ENCODE measurements at places on chromosomes 6 and 20. TPM values are rescaled to one million over a fixed set of nuclear protein-coding genes. Genes with fewer than 3 reads are reported as not detected.
A peak's percentile ranks its signal among the peaks of the same experiment; 100 is the strongest.

The UBD gene
- total RNA-seq: not detected

The RWDD1 gene
- total RNA-seq: 42.2 TPM

The ARMC12 gene
- total RNA-seq: 0.39 TPM

The LY6G6C gene
- not detected for total RNA-seq

The PTGIS gene
- total RNA-seq: 59.8 TPM

The CST3 gene
- 914 TPM for total RNA-seq

The BAK1 gene
- total RNA-seq: 8.6 TPM

The PLG gene
- total RNA-seq: not detected

GRCh38 chr6:33698494-33698893 is 13.0 kb downstream of the UQCC2 start:
- H3K27ac ChIP-seq: no peak overlapping the region
- H3K36me3 ChIP-seq: peaks cover 42% of the 10 kb centered on the region
- no peak for DNase-seq
- H3K27me3 ChIP-seq: no peaks in the 10 kb centered on the region
- peaks cover 68% of the 10 kb centered on the region for H3K4me1 ChIP-seq

GRCh38 chr20:20520776-20521175 is 152.9 kb downstream of the INSM1 start:
- no peak overlapping the region for H3K27ac ChIP-seq
- H3K27me3 ChIP-seq: no peaks in the 10 kb centered on the region
- H3K36me3 ChIP-seq: peaks cover 22% of the 10 kb centered on the region
- peaks cover 6% of the 10 kb centered on the region for H3K4me1 ChIP-seq
- no peak for DNase-seq

GRCh38 chr6:137739544-137739943 is 127.5 kb upstream of the TNFAIP3 start:
- DNase-seq: no peak
- no peaks in the 10 kb centered on the region for H3K36me3 ChIP-seq
- no peak overlapping the region for H3K27ac ChIP-seq
- no peaks in the 10 kb centered on the region for H3K4me1 ChIP-seq
- H3K4me3 ChIP-seq: no peak overlapping the region
- H3K27me3 ChIP-seq: no peaks in the 10 kb centered on the region

DNA sequence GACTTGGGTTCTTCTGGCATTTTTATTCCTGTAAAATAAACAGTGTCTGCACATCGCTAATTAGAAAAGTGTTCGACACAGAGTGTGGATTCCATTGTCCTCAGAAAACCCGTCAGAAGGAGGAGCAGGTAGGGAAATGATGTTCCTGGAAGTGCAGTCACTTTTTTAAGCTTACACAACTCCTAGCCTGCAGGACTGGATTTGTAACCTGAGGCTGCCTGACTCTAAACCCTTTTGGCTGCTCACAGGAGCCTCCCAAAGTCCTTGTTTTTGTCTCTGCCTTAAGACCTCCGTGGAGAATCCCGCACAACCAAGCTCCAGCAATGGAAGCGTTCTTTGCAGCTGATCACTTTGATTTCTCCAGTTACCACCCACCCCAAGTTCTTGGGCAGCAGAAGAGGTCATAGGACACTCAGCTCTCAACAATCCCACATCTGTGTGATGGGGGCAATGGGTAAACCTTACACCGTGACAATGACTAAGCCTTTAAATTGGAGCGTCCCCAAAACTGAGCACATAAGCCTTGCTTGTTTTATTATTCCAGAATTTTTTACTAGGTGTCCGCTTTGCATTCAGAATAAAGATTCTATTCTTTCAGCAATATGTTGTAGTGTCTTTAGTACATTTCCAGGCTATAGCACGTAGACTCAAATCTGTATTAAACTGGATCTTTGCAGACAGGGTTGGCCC is 227.9 kb downstream of the TBXT start:
- H3K4me1 ChIP-seq: no peaks in the 10 kb centered on the region
- H3K4me3 ChIP-seq: no peak overlapping the region
- DNase-seq: no peak
- no peaks in the 10 kb centered on the region for H3K27me3 ChIP-seq

DNA sequence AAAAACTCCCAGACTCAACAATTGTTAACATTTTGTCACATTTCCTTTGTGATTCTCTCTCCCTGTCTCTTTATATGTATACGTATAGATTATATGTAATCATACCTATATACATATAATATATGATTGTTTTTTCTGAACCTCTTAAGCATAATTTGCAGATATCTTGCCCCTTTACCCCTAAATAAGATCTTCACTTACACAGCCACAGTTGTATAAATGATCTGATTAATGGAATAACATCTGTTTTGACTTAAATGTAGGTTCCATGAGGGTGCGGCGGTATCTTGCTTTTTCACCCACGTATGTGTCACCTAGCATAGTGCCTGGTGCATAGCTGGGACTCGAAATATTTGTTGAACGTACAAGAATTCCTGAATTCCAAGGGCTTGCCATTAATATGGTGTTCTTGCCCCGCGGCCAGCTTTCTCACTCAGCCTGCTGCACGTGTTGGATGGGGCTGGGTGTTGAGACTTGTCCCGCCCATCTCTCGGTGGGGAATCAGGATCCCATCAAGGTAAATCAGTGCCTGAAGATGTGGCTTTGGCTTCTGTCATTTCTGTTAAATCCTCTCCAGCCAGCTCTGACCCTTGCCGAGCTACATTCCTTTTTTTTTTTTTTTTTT is 10.4 kb upstream of the MANBAL start:
- no peak overlapping the region for H3K27ac ChIP-seq
- H3K4me3 ChIP-seq: no peak overlapping the region
- no peaks in the 10 kb centered on the region for H3K36me3 ChIP-seq
- no peak for DNase-seq

DNA sequence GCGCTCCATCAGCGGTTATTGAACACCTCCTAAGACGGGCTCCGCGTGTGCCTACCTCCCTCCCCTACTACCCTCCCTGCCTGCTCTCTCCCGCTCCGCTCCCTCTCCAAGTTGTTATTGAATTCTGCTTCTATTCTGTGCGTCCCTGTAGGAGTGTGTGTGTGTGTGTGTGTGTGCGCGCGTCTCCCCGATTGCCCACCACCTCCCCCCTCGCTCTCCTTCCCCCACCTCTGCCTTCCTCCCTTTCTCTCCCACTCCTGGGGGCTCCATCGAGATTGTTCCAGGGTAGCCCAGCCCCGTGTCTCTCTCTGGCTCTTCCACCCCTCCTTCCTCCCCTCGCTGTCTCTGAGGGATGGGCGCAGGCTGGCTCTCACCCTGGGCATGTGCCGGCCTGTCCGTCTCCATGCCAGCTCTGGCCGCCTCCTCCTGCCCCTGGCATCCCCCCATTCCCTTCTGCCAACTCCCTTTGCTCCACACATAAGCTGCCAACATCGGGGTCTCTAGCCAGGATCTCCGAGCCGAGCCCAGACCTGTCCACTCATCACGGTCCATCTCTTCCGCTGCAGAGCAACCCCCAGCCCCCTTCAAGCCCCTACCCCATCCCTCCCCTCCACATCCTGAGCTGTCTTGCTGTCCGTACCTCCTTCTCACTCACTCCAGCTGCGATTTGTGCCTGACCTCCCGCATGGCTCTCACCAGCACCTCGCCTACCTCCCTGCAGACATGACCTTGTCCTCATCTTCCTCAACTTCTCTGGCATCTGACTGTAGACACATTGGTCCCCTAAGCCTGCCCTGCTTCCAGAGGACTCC is 68.5 kb downstream of the SRC start:
- H3K4me3 ChIP-seq: no peak overlapping the region
- DNase-seq: no peak
- no peaks in the 10 kb centered on the region for H3K27me3 ChIP-seq
- no peak overlapping the region for H3K27ac ChIP-seq

DNA sequence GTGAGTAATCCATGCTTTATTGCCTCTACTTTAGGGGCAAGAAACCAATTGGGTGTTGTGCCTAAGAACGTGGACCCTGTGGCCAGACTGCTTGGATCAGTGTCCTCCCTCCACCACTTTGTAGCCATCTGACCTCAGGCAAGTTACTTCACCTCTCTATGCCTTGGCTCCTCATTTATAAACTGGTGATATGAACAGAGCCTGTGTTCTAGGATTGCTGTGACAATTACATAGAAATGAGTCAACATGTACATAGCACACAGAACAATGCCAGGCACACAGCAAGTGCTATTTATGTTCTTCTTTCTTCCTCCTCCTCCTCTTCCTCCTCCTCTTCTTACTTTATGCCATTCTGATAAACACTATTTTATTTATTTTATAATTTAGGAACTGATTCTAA is 339.4 kb downstream of the CD83 start:
- H3K4me3 ChIP-seq: no peak overlapping the region
- peaks cover 7% of the 10 kb centered on the region for H3K36me3 ChIP-seq
- no peak for DNase-seq
- no peak overlapping the region for H3K27ac ChIP-seq
- no peaks in the 10 kb centered on the region for H3K27me3 ChIP-seq
- no peaks in the 10 kb centered on the region for H3K4me1 ChIP-seq

- H3K4me3 ChIP-seq: peak overlapping the region; percentile 86
- H3K27me3 ChIP-seq: no peaks in the 10 kb centered on the region
- no peaks in the 10 kb centered on the region for H3K4me1 ChIP-seq
- DNase-seq: no peak
- peak overlapping the region; percentile 97 for H3K27ac ChIP-seq
Measured at GRCh38 chr6:2767657-2768524, 2.7 kb downstream of the WRNIP1 start.

- no peak overlapping the region for H3K27ac ChIP-seq
- no peaks in the 10 kb centered on the region for H3K36me3 ChIP-seq
- no peaks in the 10 kb centered on the region for H3K27me3 ChIP-seq
- H3K4me1 ChIP-seq: no peaks in the 10 kb centered on the region
- no peak for DNase-seq
Measured at GRCh38 chr6:45637611-45638257, 260.0 kb upstream of the SUPT3H start.

GRCh38 chr6:95387845-95388244 is 189.5 kb upstream of the MANEA start:
- H3K4me3 ChIP-seq: no peak overlapping the region
- no peak overlapping the region for H3K27ac ChIP-seq
- DNase-seq: no peak
- no peaks in the 10 kb centered on the region for H3K27me3 ChIP-seq
- H3K4me1 ChIP-seq: no peaks in the 10 kb centered on the region

- peaks cover 15% of the 10 kb centered on the region for H3K4me1 ChIP-seq
- H3K27me3 ChIP-seq: peaks cover 19% of the 10 kb centered on the region
- H3K4me3 ChIP-seq: no peak overlapping the region
- H3K36me3 ChIP-seq: no peaks in the 10 kb centered on the region
Measured at GRCh38 chr20:21526776-21527175, 12.9 kb upstream of the NKX2-2 start.

GRCh38 chr20:45095805-45096238 is 5.1 kb downstream of the KCNS1 start:
- no peak overlapping the region for H3K27ac ChIP-seq
- no peaks in the 10 kb centered on the region for H3K27me3 ChIP-seq
- H3K4me3 ChIP-seq: no peak overlapping the region
- peaks cover 19% of the 10 kb centered on the region for H3K4me1 ChIP-seq

- no peak overlapping the region for H3K27ac ChIP-seq
- H3K4me3 ChIP-seq: no peak overlapping the region
- DNase-seq: no peak
- H3K4me1 ChIP-seq: no peaks in the 10 kb centered on the region
- H3K27me3 ChIP-seq: no peaks in the 10 kb centered on the region
Measured at GRCh38 chr6:1834207-1834606, 224.5 kb downstream of the FOXC1 start.

- no peaks in the 10 kb centered on the region for H3K27me3 ChIP-seq
- H3K4me3 ChIP-seq: no peak overlapping the region
- no peak overlapping the region for H3K27ac ChIP-seq
- no peaks in the 10 kb centered on the region for H3K4me1 ChIP-seq
- DNase-seq: peak; percentile 44
Measured at GRCh38 chr20:60221593-60221992, 263.4 kb downstream of the CDH26 start.

DNA sequence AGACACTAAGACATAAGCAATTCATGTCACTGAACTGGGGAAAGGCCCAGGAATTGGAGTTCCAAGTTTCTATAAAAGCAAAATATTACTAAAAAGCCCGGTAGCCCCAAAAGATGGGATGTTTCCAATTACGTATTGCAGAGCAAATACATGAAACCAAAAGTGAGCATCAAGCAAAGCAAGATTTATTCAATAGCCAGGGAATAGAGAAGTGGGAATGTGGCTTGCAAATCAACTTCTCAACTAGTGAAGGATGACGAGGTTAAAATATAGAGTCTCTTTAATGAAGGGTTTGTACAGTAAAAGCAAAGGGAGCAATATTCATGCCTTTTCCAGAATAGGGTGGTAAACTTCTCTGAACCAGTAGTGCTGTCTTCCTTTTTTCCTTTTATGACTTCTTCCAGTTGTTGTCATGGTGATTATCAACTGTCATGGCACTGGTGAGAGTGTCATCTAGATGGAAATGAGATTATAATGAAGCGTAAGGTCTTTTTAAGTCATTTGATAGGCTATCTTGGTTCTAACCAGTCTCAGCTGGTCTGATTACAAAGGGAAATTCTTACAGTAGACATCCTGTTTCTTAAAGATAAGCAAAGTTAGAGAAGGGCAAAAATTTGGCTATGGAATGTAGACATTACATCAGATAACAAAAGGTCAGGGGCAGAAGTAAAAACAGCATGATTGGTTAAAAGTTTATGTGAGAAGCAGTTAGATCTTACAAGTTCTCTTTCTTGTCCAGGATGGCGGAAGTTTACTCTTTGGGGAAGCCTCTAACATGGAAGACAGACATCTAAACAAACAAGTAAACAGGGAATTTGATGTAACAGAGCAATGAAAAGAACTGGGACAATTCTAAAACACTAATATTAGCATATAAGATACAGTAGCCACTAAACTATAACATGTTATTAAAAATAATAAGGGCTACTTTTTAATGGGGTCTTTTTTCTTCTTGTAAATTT is 96.9 kb downstream of the TBX18 start:
- H3K27me3 ChIP-seq: no peaks in the 10 kb centered on the region
- H3K36me3 ChIP-seq: no peaks in the 10 kb centered on the region
- no peaks in the 10 kb centered on the region for H3K4me1 ChIP-seq

- no peaks in the 10 kb centered on the region for H3K27me3 ChIP-seq
- no peak within 1 kb of the TSS for H3K4me3 ChIP-seq
- no peak within 1 kb of the TSS for H3K27ac ChIP-seq
- H3K4me1 ChIP-seq: no peaks in the 10 kb centered on the region
Measured at GRCh38 chr6:166586424-166587156, at the start of gene RAMACL. TSS of gene RAMACL (minus strand) at chr6:166586678. CDS start at chr6:166586477, 201 bp downstream.

DNA sequence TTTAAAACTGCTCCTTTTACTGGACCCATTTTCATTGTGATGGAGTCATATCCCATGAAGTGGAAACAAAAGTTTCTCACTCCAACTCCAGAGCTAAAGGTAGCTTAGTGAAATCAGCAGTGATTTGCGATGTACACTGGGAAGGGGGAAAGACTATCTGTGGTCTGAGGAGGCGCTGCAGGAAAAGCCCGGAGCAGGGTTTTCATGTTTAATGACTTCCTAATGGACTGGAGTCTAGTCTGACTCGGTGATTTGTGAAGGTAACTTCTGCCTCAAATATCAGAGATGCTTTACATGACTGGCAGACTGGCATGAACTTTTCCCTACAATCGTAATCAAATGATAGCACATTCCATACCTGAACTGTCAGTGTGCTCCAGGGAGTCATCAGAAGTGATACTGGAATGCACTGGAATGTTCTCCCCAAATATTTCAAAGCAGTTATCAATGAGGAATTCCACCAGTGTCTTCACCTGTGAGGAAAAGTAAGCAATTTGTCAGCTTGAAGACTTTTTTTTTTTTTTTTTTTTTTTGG is 7.0 kb downstream of the TAGAP start:
- H3K4me3 ChIP-seq: no peak overlapping the region
- H3K27ac ChIP-seq: no peak overlapping the region
- no peaks in the 10 kb centered on the region for H3K36me3 ChIP-seq
